ENCODE measurements at places on chromosomes 3 and 15. TPM values are rescaled to one million over a fixed set of nuclear protein-coding genes. Genes with fewer than 3 reads are reported as not detected.

The SH2D7 gene
- 0.31 TPM for total RNA-seq

The TMPRSS7 gene
- not detected for total RNA-seq

The NEK11 gene
- total RNA-seq = 6.1 TPM

The QTRT2 gene
- 8.0 TPM for total RNA-seq

The ISL2 gene
- total RNA-seq = 3.9 TPM

The BLM gene
- total RNA-seq = 2.0 TPM

The CPEB1 gene
- 2.6 TPM for total RNA-seq

The GOLGA6L4 gene
- total RNA-seq = 0.29 TPM

The MED12L gene
- 0.26 TPM for total RNA-seq

The CHRFAM7A gene
- total RNA-seq = 0.10 TPM

The CCK gene
- not detected for total RNA-seq

The FBXW12 gene
- not detected for total RNA-seq

The SAMD7 gene
- not detected for total RNA-seq

The RFTN1 gene
- 76.0 TPM for total RNA-seq

The UQCC5 gene
- total RNA-seq = 22.1 TPM

The MAPKAPK3 gene
- 92.3 TPM for total RNA-seq

The GABRR3 gene
- not detected for total RNA-seq

The PLXNA1 gene
- 209 TPM for total RNA-seq

The GOLGA6L24 gene
- not detected for total RNA-seq

The LRRK1 gene
- total RNA-seq = 0.13 TPM

The PPP1R14D gene
- not detected for total RNA-seq

The RTP4 gene
- 0.11 TPM for total RNA-seq

The SERPINI2 gene
- not detected for total RNA-seq

The SLC24A5 gene
- total RNA-seq = not detected

The SPPL2A gene
- total RNA-seq = 269 TPM

The GXYLT2 gene
- 66.4 TPM for total RNA-seq

The MYL3 gene
- 7.8 TPM for total RNA-seq

The NUP210 gene
- not detected for total RNA-seq

The TM4SF1 gene
- total RNA-seq = 39.1 TPM

The DNASE1L3 gene
- total RNA-seq = not detected

The GLT8D1 gene
- 84.7 TPM for total RNA-seq

The CRYGS gene
- 0.47 TPM for total RNA-seq

The CHRD gene
- 18.8 TPM for total RNA-seq

The CGNL1 gene
- total RNA-seq = 4.0 TPM

The MNS1 gene
- 2.4 TPM for total RNA-seq

The SPTBN5 gene
- 0.45 TPM for total RNA-seq

The FBXL22 gene
- 39.5 TPM for total RNA-seq

The MORC1 gene
- not detected for total RNA-seq

The SLC6A1 gene
- total RNA-seq = 0.26 TPM

The CLDN16 gene
- not detected for total RNA-seq

The GABRA5 gene
- not detected for total RNA-seq

The ROPN1 gene
- not detected for total RNA-seq
